ENCODE measurements at places on chromosomes 3 and 15.
A peak's percentile ranks its signal among the peaks of the same experiment; 100 is the strongest.

- no peak for DNase-seq
Measured at GRCh38 chr3:8266730-8267131, 234.9 kb upstream of the LMCD1 start.

DNA sequence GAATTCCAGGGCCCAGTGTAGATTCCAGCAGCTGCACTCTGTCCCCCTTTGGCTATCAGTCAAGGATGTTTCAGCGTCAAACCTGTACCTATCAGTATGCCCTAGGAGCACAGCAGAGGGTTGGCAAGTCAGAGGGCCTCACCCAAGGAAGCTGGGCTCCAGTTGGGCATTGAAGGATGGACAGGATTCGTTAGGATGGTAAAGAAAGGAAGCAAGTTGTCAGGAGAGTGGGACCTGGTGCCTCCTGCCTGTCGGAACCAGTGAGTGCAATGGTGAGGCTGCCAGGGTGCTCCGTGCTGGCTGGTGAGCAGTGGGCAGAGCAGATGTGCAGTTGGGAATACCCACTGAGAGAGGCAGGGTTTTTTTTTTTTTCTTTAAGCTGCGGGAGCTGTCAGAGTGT, 157.2 kb downstream of the CHDH start:
- DNase-seq, result no peak

GRCh38 chr15:68981941-68982340, 32.6 kb upstream of the NOX5 start:
- no peak for DNase-seq

DNA sequence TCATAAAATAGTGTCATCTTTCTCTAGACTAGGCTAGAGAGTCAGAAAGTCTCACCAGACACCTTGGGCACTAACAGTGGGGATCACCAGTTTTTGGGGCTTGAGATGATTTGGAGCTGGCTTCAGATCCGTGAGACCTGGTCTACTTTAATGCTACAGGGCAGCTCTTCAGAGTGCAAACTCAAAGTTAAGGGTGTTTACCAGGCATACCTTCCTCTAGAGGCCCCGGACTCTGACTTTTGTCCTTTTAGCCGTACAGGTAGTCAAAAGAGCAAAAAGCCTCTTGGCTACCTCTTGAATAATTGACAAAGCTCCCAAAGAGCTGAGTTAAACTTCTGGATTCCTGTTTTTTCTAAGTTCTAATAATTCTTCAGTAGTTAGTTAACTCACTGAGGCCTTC, 41.4 kb upstream of the CCR4 start:
- DNase-seq, result no peak

GRCh38 chr3:177212278-177212610, 15.0 kb upstream of the TBL1XR1 start:
- no peak for DNase-seq

GRCh38 chr3:98556164-98557130, 24.7 kb downstream of the GPR15 start:
- no peak for DNase-seq

- no peak for DNase-seq
Measured at GRCh38 chr3:182479419-182480336, 313.6 kb upstream of the ATP11B start.

GRCh38 chr3:196219194-196219969, 3.0 kb downstream of the SLC51A start:
- DNase-seq, result peak; percentile 77

GRCh38 chr15:87354661-87355410, 901.7 kb downstream of the NTRK3 start:
- no peak for DNase-seq
